ENCODE measurements at places on chromosomes 6 and 20.

GRCh38 chr20:53842301-53843099 is 227.9 kb downstream of the BCAS1 start:
- DNase-seq = no peak

- no peak for DNase-seq
Measured at GRCh38 chr6:105628156-105628860, 225.4 kb upstream of the PREP start.

DNA sequence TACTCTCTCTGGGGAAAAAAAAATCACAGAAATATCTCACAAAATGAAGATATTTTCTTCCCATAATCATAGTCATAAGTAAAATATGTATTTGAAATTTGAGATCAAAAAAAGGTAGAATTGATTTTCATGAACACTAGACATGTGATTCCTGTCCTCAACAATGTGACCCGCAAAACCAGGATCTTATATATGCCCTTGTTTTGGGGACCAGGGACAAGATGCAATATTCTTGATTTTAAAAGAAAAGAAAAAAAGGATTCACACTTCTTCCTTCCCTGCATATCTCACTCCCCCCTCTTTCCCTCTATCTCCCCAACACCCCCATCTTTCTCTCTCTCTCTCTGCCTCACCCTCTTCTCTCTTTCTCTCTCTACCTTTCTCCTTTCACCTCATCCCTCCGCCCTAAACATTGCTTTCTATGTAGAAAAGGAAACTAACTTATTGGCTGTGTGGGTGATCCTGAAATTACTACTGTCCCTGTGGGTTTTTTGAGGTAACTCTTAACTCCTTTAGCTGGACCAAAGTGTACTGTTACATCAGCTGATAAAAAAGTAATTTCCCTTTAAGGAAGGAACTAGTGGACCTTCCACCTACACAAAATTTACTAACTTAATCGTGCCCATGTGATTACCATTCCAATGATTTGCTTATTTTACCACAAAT is 85.6 kb downstream of the AIG1 start:
- no peak for DNase-seq

GRCh38 chr6:55835220-55835619 is 40.2 kb downstream of the BMP5 start:
- no peak for DNase-seq

DNA sequence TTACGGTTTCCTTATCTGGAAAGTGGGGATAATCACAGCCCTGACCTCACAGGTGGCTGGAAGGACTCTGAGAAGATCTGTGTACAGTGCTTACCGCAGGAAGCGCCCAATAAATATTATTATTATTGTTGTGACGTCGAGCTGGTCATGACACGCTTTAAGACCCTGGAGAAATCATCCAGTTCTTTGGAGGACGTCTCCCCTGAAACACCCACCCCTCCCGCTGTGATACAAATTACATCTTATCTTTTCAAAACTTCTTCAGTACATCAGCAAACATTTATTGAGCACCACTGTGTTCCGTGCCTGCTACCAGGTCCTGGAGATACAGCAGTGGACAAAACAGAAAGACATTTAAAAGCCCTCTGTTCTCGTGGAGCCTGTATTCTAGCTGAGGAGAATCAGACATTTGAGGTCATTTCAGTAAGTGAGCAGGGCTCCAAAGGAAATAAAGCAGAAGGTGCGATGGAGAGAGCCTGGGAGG is 118.7 kb downstream of the CEBPB start:
- DNase-seq = no peak

- DNase-seq = no peak
Measured at GRCh38 chr6:142960098-142960497, 15.1 kb upstream of the HIVEP2 start.

DNA sequence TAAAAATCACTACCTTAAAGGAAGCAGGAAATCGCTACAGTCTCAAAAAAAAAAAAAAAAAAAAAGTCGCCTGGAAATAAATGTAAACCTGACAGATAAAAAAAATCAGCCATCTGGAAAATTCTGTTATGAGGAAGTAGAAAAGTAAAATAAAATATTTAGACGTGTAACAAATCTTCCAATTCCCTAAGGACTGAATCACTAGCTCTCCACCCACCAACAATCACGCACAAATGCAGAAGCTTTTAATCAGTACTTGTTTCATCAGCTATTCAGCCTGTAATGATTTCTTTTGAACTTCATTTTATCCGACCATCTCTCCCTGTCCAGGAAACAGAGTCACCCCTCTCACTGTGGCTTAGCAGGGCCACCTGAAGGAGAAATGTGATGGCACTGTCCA is 59.0 kb downstream of the SLC23A2 start:
- DNase-seq = no peak

Data from LNCaP clone FGC (cell line).